ENCODE measurements at places on chromosomes 4 and X.

DNA sequence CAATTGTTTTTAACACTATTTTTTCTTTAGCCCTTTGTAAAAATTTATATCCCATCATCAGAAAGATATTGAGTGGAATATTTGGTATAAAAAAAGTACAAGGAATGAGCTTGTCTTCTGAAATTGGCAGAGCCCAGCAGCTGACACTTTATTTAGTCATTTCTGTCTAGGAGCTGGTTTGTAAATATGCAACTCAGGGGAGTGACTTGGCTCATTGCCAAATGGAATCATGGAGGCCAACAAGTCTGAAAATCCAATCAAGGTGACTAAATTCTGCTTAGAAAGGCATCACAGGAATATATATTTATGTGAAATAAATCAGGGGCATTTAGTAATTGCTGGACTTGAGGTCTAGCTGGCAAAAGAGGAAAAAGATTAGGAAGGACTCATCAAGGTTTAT is 74.4 kb downstream of the OTC start:
- no peak overlapping the region for H3K4me3 ChIP-seq
- no peak for DNase-seq
- H3K36me3 ChIP-seq: no peaks in the 10 kb centered on the region
- H3K4me1 ChIP-seq: no peaks in the 10 kb centered on the region
- H3K27ac ChIP-seq: no peak overlapping the region

GRCh38 chr4:101818362-101818761 is 27.8 kb downstream of the BANK1 start:
- H3K4me3 ChIP-seq: no peak overlapping the region
- DNase-seq: no peak

DNA sequence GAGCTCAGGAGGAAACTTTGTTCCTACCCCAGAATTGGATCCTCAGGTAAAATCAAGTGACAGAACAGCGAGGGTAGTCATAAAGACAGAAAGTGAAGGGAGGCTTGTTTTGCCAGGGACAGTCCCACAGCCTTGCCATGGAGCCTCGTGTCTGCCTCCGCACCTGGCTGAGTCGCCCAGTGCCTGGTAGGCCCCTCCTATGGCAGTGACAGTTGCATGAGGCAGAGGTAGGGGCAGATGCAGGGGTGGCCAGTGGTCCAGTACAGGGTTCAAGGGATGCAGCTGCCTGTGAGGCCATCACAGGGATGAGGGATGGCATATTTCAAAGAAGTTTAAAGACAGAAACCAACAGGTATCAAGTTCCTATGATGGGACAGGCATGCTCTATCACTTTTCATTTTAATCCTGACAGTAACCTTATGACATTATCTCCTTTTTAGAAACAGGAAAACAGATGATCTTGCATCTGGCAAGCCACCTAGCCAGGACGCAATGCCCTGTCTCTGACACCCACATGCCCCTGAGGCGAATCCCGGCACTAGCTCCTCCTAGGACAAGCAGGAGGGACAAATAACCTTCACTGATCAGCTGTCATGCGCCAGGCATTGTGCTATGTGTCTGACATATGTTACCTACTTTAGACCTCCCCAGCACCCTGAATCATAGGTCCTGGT is 127.4 kb upstream of the ENPP6 start:
- H3K27me3 ChIP-seq: peaks cover 7% of the 10 kb centered on the region
- no peak for DNase-seq
- H3K4me1 ChIP-seq: peaks cover 14% of the 10 kb centered on the region
- H3K36me3 ChIP-seq: no peaks in the 10 kb centered on the region

GRCh38 chr4:147160908-147161513 is 215.3 kb upstream of the TTC29 start:
- H3K4me3 ChIP-seq: no peak overlapping the region
- no peak overlapping the region for H3K27ac ChIP-seq
- no peak for DNase-seq
- H3K27me3 ChIP-seq: peaks cover 6% of the 10 kb centered on the region
- H3K4me1 ChIP-seq: no peaks in the 10 kb centered on the region

GRCh38 chr4:48554606-48555005 is 64.6 kb downstream of the ZAR1 start:
- H3K4me3 ChIP-seq: no peak overlapping the region
- DNase-seq: no peak
- H3K36me3 ChIP-seq: peaks cover 8% of the 10 kb centered on the region
- H3K4me1 ChIP-seq: no peaks in the 10 kb centered on the region

DNA sequence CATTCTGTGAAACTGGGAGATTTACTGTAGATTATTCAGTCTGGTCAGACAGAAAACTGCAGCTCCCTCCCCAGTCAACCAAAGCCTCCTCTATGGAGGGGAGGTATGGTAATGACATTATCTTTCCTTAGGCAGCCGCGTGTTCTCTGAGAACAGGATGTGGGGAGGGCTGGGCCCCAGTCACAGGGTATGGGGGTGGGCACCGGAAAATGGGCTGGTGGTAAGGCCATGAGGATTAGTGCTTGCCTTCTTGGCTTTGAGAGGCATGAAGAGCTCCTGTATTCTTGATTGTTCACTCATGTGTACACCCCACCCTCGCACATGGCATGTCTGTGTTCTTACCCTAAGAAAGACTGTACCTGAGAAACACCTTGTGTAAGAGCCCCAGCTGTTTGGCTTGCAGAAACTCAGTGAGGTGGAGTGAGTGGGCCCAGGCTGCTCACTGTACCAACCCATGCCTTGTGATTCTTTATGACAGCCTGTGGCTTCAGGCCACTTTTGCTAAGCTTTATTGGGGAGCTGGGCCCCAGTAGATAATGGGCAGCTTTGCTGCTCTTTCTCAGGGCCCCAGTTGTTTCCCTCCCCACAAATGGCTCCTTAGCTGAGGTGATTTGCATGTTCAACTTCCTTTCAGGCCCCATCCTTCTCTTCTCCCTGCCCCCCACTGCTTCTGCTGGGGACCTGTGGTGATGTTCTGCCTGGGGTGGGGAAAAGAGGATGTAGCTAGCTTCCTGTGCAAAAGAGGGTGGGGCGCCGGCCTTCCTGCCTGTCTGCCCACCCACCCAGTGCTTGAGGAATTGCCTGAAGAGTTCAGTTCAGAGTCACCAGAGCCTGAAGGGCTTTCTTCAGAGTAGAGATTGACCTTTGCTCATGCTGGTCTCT is 30.7 kb downstream of the MSN start:
- H3K36me3 ChIP-seq: peaks cover 9% of the 10 kb centered on the region
- peak; percentile 72 for DNase-seq
- H3K4me1 ChIP-seq: peaks cover 45% of the 10 kb centered on the region
- H3K4me3 ChIP-seq: peak overlapping the region; percentile 28
- peak overlapping the region; percentile 77 for H3K27ac ChIP-seq

GRCh38 chrX:114675365-114675764 is 91.5 kb downstream of the HTR2C start:
- no peaks in the 10 kb centered on the region for H3K4me1 ChIP-seq
- no peak for DNase-seq
- H3K27ac ChIP-seq: no peak overlapping the region
- no peak overlapping the region for H3K4me3 ChIP-seq
- H3K36me3 ChIP-seq: no peaks in the 10 kb centered on the region

DNA sequence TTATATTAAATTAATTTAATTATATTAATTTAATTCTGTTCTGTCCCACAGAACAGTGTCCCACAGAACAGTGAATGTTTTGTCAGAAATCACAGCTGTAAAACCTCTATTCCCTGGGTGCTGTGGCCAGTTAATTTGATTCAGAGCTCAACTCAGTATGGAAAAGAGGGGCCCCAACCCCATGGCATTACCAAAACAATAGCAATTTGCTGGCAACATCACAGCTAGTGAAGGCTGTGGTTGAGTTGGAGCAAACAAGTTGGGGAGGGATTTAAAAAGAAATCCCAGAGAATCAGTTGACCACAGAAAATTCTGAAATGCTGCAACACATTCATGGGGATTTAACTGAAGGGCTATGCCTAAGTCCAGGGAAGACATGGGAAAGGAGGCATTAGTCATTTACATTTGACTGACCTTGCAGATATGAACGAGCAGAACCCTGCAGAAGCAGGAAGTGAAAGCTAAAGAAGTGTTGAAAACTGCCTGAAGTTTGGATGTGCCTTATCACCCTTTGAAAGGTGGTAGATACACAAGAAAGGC is 30.1 kb downstream of the PDHA2 start:
- DNase-seq: no peak
- H3K36me3 ChIP-seq: no peaks in the 10 kb centered on the region
- H3K27me3 ChIP-seq: no peaks in the 10 kb centered on the region
- no peak overlapping the region for H3K4me3 ChIP-seq
- no peak overlapping the region for H3K27ac ChIP-seq

- no peak overlapping the region for H3K27ac ChIP-seq
- H3K4me3 ChIP-seq: no peak overlapping the region
- no peak for DNase-seq
- H3K4me1 ChIP-seq: peaks cover 3% of the 10 kb centered on the region
Measured at GRCh38 chr4:154736770-154737169, 7.0 kb upstream of the LRAT start.

DNA sequence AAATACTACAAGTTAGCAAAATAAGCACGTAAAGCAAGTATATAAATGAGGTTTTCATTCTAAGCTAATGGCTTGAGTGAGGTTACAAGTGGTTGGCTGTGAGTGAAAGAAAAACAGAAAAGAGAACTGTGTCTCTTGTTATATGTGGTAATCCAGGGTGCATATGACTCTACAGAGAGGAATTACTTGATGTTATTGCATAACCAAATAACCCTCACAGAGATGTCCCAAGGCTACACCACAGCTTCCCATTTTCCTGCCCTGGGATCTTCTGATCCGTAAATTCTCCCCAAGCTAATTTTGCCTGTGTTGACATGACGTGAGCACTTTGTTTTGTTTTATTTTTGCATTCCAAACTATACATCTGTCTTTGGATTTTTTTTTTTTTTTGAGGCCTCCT is 470.0 kb upstream of the INTU start:
- no peaks in the 10 kb centered on the region for H3K36me3 ChIP-seq
- H3K4me1 ChIP-seq: no peaks in the 10 kb centered on the region
- no peak overlapping the region for H3K4me3 ChIP-seq
- no peak overlapping the region for H3K27ac ChIP-seq
- H3K27me3 ChIP-seq: no peaks in the 10 kb centered on the region

DNA sequence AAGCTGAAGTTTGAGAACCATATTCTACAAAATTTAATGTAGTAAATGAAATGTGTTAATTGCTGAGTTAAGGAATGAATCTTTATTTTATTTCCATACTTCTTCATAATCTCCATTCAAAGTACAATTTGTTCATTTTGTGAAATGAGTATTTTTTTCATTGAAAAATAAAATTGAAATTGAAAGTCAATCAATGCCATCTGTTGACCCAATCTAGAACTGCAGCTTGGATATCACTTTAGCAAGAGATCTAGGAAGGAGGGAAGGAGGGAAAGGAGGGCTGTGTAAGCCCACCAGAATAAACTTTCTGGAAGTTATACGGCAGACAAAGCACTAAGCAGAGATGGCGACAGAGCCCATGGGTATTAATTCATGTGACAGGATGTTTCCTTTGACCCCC is 128.4 kb downstream of the ZMAT1 start:
- H3K4me3 ChIP-seq: no peak overlapping the region
- DNase-seq: no peak
- H3K27ac ChIP-seq: no peak overlapping the region
- H3K27me3 ChIP-seq: no peaks in the 10 kb centered on the region
- no peaks in the 10 kb centered on the region for H3K36me3 ChIP-seq

- H3K27ac ChIP-seq: no peak overlapping the region
- no peaks in the 10 kb centered on the region for H3K27me3 ChIP-seq
- DNase-seq: peak; percentile 46
Measured at GRCh38 chr4:152696764-152697261, 17.0 kb upstream of the TMEM154 start.

- no peaks in the 10 kb centered on the region for H3K4me1 ChIP-seq
- DNase-seq: no peak
- H3K27me3 ChIP-seq: peaks cover 2% of the 10 kb centered on the region
- no peak overlapping the region for H3K4me3 ChIP-seq
- H3K27ac ChIP-seq: no peak overlapping the region
Measured at GRCh38 chrX:17470136-17470535, 95.1 kb downstream of the NHS start.

GRCh38 chr4:7195546-7196287 is 3.4 kb downstream of the SORCS2 start:
- H3K4me3 ChIP-seq: no peak overlapping the region
- no peak overlapping the region for H3K27ac ChIP-seq
- DNase-seq: no peak
- no peaks in the 10 kb centered on the region for H3K27me3 ChIP-seq

DNA sequence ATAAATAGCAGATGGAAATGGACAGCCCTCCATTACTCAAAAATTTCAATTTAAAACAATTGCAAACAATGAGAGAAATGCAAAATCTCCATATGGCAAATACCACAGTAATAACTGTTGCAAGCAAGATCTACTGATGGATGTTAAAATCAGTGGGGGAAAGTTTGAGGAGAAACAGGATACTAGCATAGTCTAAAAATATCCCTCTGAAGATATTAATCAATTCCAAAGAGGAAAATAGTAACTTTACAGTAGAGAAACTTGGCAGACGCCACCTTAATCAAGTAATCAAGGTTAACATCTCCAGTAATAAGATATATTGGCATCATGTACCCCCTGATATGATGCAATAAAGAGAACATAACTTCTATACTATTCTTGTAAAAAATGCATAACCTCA is 344.8 kb downstream of the ZNF674 start:
- no peaks in the 10 kb centered on the region for H3K36me3 ChIP-seq
- no peak for DNase-seq
- no peak overlapping the region for H3K4me3 ChIP-seq

DNA sequence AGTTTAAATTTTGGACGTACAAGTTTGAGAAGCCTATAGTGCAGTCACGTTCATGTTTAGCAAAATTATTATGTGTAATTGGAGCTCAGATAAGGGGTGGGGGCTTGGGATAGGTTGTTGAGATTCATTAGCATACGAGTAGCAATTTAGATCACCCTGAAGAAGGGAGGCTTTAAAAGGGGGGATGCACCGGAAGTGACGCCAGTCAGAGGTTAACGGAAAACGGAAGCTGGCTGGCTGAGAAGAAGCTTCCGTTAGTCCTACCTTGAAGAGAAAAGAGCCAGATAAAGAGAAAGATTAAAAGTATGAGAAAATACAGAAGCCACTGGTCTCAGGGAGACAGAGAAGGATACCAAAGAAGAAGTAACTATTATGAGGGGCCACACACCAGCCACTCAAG is 1.1 kb upstream of the NXT2 start:
- H3K4me3 ChIP-seq: no peak overlapping the region
- H3K36me3 ChIP-seq: no peaks in the 10 kb centered on the region
- H3K27me3 ChIP-seq: no peaks in the 10 kb centered on the region
- DNase-seq: no peak
- H3K27ac ChIP-seq: no peak overlapping the region
- peaks cover 2% of the 10 kb centered on the region for H3K4me1 ChIP-seq

- H3K36me3 ChIP-seq: no peaks in the 10 kb centered on the region
- no peak for DNase-seq
- no peaks in the 10 kb centered on the region for H3K4me1 ChIP-seq
- H3K4me3 ChIP-seq: no peak overlapping the region
- no peak overlapping the region for H3K27ac ChIP-seq
Measured at GRCh38 chr4:188299161-188299560, 159.9 kb downstream of the TRIML1 start.
